Ovary (tissue), 10 donors: ENCODE measurements at places on chromosomes 7 and 10. TPM values are rescaled to one million over a fixed set of nuclear protein-coding genes. Genes with fewer than 3 reads are reported as not detected.

DNA sequence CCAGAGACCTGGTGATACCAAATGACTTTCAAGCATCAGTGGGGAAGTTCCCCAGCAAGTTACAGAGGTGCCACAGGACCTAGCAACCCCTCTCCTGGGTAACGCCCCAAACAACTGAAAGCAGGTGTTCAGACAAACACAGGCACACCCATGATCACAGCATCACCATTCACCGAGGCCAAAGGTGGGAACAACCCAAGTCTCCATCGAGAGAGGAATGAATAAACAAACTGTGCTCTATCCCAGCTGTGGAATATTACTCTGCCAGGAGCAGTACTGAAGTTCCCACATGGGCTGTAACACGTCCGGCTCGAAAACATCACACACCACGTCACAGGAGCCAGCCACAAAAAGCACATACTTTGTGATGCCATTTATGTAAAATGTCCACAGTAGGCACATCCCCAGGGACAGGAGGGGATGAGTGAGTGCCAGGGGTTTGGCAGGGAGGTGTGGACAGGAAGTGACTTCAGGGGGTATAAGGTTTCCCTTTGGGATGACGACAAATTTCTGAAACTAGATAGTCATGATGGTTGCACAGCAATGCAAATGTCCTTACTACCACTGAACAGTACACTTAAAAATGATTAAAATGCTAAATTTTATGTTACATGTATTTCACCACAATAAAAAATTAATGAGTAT, 222.8 kb downstream of the TNS3 start:
- H3K27ac ChIP-seq, result no peak overlapping the region
- peaks cover 9% of the 10 kb centered on the region for H3K4me1 ChIP-seq
- no peak overlapping the region for H3K4me3 ChIP-seq
- DNase-seq, result no peak

- H3K27me3 ChIP-seq, result no peaks in the 10 kb centered on the region
- DNase-seq, result no peak
- no peaks in the 10 kb centered on the region for H3K36me3 ChIP-seq
- no peaks in the 10 kb centered on the region for H3K4me1 ChIP-seq
- H3K4me3 ChIP-seq, result no peak overlapping the region
- no peak overlapping the region for H3K27ac ChIP-seq
Observed at GRCh38 chr10:104622598-104623209, 18.4 kb upstream of the SORCS3 start.

GRCh38 chr7:7567898-7568531, 1.3 kb downstream of the MIOS start:
- no peak for DNase-seq
- no peak overlapping the region for H3K27ac ChIP-seq
- peak overlapping the region; percentile 77 for H3K4me3 ChIP-seq
- H3K27me3 ChIP-seq, result no peaks in the 10 kb centered on the region
- peaks cover 5% of the 10 kb centered on the region for H3K4me1 ChIP-seq

- no peak overlapping the region for H3K4me3 ChIP-seq
- DNase-seq, result no peak
- no peaks in the 10 kb centered on the region for H3K27me3 ChIP-seq
- H3K36me3 ChIP-seq, result no peaks in the 10 kb centered on the region
- no peaks in the 10 kb centered on the region for H3K4me1 ChIP-seq
Observed at GRCh38 chr7:79548727-79549126, 95.3 kb upstream of the MAGI2 start.

DNA sequence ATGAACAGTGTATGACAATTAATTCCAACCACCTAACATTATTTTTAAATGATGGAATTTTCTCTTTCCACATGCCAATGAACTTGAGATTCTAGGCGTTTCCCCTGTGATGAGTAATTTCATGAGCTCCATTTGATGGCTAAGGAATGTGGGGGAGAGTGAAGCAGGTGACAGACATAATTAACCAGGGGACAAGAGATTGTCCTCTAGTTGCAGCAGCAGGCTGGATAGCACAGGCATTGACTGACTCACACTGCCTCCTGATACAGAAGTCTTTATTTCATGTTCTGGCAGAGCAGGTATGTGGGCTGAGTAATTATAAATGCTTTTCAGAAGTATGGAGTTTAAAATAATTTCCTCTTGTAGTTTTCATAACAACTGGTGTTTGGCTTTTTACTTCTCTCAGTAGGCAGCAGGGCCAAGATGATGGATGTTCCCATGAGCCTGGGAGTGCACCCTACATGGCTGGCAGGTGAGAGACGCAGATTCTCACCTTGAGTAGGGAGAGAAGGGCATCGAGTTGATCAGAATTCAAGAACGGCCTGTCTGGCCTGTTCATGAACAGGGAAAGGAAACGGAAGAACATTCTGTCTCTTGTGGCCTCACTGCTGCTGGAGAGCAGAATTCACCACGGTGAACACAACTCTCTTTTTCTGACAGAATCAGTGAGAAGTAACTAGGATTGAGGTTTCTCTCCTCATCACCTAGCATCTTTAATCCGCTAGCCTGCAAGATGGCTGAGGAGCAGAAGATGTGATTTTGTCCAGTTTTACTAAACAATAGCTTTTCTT, 118.8 kb downstream of the AOAH start:
- DNase-seq, result no peak
- H3K36me3 ChIP-seq, result no peaks in the 10 kb centered on the region
- H3K4me1 ChIP-seq, result no peaks in the 10 kb centered on the region
- H3K27me3 ChIP-seq, result no peaks in the 10 kb centered on the region
- no peak overlapping the region for H3K27ac ChIP-seq
- no peak overlapping the region for H3K4me3 ChIP-seq

DNA sequence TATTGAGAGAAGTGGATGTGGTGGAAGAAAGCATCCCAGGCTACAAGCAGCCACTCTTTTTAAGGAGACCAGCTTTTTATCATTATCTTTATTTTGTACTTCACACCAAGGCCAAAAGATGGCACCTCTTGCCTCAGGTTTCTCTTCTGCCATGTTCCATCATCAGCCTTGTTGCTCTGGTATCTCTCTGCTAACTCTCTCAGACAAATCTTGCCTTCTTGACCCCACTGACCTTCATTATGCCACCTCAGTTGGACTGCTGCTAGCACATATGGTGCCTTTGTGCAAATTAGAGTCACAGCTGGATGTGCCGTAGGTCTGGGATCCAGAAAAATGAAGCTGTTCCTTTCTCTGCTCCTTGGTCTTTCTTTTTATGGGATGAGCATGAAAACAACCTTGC, 47.1 kb upstream of the DYNC1I1 start:
- no peak overlapping the region for H3K27ac ChIP-seq
- no peaks in the 10 kb centered on the region for H3K27me3 ChIP-seq
- H3K4me3 ChIP-seq, result no peak overlapping the region
- H3K4me1 ChIP-seq, result no peaks in the 10 kb centered on the region
- DNase-seq, result no peak

GRCh38 chr10:7334642-7334964, 76.2 kb downstream of the SFMBT2 start:
- H3K4me3 ChIP-seq, result no peak overlapping the region
- no peak overlapping the region for H3K27ac ChIP-seq
- no peaks in the 10 kb centered on the region for H3K36me3 ChIP-seq
- no peaks in the 10 kb centered on the region for H3K27me3 ChIP-seq
- DNase-seq, result no peak

SPDYE2 gene
- not detected for total RNA-seq

ITPRIP gene
- 32.5 TPM for total RNA-seq

PTPRZ1 gene
- total RNA-seq, result 0.87 TPM

CCDC3 gene
- total RNA-seq, result 53.7 TPM
